ENCODE measurements at places on chromosomes 11 and 22.

GRCh38 chr11:130650456-130651030 lies 202.1 kb downstream of the ADAMTS15 start:
- DNase-seq = peak; percentile 56

DNA sequence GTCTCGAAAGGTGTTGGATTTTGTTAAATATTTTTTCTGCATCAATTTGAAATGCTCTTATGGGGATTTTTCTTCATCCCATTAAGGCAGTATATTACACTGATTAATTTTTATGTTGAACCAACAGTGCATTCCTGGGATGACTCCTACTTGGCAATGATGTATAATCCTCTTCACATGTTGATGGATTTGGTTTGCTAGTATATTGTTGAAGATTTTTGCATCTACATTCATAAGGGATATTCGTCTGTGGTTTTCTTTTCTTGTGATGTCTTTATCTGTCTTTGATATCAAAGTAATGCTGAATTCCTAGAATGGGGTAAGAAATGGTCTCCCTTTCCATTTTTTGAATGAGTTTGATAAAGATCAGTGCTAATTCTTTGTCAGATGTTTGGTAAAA lies 18.7 kb upstream of the SLC35C1 start:
- DNase-seq = no peak

GRCh38 chr11:64500176-64501013 lies 90.6 kb upstream of the SLC22A12 start:
- DNase-seq = peak; percentile 10

DNA sequence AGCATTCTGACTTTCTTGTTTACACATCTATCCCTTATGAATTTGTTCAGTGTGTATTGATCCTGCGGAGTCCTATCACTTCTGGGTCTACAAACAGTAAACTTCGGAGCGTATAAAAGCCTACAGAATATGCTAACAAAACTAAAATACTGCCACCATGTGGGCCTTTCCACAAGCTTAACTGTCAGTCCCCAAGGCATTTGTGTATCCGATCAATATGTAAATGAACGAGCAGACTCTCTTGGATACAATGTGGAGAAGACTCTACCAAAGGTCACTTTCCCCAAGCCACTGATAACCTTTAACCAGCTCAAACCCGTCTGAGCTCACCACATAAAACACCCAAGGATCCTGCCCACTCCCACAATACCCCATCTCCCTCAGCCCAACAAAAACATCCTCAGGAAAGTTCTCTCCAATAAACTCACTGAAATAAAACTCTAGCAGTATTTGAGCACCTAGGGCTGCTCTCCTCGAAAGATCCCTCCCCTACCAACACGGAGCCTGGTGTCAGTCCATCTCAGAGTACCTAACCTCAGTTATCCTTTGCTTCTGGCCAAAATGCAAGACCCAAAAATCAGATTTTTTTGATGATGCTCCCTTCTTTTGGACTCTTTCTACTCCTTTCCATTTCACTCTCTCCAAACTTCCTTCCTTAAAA lies 17.8 kb downstream of the ADA2 start:
- peak; percentile 53 for DNase-seq

DNA sequence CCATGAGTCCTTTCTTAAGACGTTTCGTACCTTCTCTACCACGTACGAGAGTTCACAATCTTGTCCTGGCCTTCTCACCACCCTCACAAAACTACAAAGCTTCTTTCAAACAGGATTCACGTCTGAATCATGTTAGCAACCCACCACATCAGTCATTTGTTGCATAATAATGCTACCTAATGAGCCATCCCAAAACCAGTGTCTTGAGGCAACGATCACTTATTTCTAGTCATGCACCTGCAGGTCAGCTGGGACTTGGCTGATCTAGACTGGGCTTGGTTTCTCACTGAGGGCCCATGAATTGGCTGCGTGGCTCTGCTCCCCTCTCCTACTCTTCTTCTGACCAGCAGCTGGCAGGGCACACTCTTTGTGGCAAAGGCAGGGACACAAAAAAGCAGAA lies 28.3 kb downstream of the LARGE1 start:
- DNase-seq = no peak

All from fibroblast of mammary gland (primary cell).